AG09319 (cell line): ENCODE measurements at places on chromosomes 1 and 21.

DNA sequence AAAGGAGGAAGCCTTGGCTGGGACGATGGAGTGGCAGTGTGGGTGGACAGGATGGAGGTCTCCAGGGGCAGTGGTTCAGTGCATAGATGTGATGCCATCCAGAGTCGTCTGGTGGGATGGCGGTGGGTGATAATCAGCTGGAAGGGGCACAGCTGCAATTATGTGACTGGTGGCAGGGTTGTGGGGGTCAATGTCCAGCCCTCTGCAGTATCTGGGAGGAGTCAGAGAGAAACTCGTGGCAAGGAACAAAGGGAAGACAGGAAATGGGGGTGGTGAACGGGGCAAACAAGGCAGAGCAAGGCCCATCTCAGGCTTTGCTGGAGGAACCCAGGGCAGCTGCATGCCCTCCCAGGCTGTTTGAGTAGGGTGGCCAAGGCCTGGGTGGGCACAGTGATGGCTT, 118.3 kb upstream of the USP24 start:
- DNase-seq, result no peak

GRCh38 chr1:22485431-22485830, 33.8 kb downstream of the ZBTB40 start:
- no peak for DNase-seq

- DNase-seq, result no peak
Measured at GRCh38 chr21:14545906-14546480, at the start of gene SAMSN1. SAMSN1 (minus strand) TSS chr21:14546315; CDS start chr21:14546261, 54 bp downstream.

DNA sequence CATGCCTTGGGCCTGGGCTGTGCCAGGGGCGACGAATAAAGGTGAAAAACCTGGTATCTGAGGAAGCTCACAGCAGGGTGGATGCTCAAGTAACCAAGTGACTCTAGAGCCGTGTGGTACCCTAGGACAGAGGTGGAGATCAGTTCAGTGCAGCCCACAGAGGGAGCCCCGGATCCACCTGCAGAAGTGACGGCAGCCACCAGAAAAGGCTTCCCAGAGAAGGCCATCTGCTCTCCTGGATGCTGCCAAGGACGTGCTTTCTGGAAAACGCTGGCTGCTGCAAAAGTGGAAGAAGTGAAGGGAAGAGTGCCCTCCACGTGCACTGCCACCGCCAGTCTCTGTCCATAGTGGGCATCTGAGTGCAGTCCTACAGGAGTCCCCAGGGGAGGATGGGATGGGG, 27.7 kb downstream of the TMCO4 start:
- DNase-seq, result no peak

DNA sequence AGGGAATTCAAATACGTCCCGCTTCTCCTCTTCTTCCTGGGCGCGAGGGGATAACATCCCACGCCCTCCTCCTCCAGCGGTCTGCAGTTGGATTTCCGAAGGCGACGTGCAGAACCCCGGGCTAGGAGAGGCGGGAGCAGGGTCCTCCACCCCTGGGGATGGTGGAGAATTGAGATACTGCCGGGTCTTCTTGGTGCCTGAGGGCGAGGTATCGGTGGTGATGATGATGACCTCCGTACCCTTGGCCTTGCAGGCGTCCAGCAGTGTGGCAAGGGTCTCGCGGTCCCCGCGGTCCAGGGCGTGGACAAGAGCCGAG, 3.2 kb upstream of the LIX1L start:
- DNase-seq, result no peak

DNA sequence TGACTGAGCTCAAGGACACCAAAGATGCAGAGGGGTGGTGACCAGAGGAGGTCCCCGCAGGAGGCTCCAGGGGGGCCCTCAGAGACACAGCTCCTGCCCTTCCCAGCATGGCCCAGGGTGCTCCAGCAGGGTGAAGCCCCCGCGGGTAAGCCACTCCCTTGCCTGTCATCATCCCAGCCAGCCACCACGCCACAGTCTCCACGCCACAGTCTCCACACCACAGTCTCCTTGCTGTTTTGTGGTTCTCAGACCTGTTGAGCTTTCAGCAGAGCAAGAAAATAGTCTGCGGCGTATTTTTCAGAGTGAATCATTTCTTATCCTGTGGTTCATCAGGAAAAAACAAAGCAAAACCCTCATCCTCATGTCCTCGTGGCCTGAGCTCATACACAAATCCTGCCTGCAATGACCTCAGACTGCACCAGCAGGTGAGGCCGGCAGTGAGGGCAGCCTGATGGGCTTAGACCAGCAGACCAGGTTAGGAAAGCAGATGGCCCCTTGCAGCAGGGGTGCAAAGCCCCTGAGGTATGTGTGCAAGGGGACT, 25.7 kb upstream of the ABCG1 start:
- DNase-seq, result no peak

DNA sequence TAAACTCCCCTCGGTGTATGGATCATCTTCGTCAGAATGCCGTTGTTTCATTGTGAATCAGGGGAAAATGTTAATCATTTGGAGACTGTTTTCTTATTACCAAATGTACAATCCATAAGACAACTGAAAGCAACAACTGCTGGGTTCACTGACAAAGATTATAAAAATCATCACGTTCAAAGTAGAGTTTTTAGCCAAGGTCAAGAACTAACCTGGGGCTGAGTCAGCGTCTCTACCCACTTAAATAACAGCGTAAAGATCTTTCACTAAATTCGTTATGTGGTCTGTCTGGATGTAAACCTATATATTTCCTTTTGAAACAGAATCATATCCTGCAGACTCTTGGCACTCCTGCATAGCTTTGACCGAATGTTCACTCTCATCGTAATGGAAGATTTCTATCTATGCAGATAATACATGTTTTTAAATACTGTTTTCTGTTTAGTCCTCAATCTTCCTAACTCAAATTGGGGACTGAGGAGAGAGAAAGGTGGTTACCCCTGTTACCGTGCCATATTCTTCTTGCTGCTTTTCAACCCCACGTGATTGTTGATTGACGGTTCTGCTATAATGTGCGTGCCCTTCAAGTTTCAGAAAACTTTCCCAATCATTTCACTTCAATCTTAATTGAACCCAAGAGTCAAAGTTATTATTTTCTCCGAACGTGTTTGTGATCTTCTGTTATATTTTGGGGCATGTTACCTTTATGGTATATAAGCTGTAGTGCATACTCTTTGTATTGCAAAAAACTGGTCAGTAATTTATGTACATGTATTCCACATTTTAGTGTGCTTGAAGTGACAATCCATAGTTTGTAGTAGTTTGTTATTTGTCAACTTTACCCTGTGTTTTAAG, 15.6 kb upstream of the NCMAP start:
- no peak for DNase-seq

DNA sequence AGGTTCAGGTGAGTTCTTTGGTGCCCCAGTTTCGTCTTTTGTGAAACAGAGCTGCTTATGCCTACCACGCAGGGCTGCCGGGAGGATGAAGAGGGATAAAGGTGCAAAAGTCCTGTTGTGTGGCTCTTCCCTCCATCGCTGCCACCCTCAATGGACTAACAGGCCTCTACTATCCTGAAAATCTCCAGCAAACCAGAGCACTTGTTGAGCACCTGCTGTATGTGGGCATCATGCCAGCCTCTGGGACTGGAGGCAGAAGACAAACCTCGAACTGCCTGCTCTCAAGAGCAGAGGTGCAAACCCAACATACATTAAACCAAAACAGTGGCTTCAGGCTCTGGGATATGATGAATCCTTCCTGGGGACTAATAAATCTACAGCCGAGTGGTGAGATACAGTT, 174.1 kb downstream of the ACTL8 start:
- DNase-seq, result no peak

GRCh38 chr21:46191257-46191685, 7.0 kb upstream of the SPATC1L start:
- peak; percentile 43 for DNase-seq
